Placental pericyte (primary cell): ENCODE measurements at places on chromosomes 11 and 22. TPM values are rescaled to one million over a fixed set of nuclear protein-coding genes. Genes with fewer than 3 reads are reported as not detected.

The DDB1 gene
- total RNA-seq, result 290 and 338 TPM in 2 replicates

The ADAMTS15 gene
- total RNA-seq, result 8.2 and 13.3 TPM in 2 replicates

The DCUN1D5 gene
- 43.5 and 91.5 TPM in 2 replicates for total RNA-seq

The OR4D5 gene
- total RNA-seq, result not detected in 2 replicates

The FIBIN gene
- 119 and 195 TPM in 2 replicates for total RNA-seq

The SULT4A1 gene
- not detected in 2 replicates for total RNA-seq

The ZDHHC13 gene
- 9.6 and 19.0 TPM in 2 replicates for total RNA-seq

The GRM5 gene
- total RNA-seq, result under 0.01 TPM in 1 of 2 replicates, not detected in the other

The LRRC32 gene
- total RNA-seq, result 14.7 and 14.9 TPM in 2 replicates

The FRMD8 gene
- total RNA-seq, result 51.4 and 72.6 TPM in 2 replicates

The OR8A1 gene
- under 0.01 TPM in 2 replicates for total RNA-seq

The PLAAT5 gene
- not detected in 2 replicates for total RNA-seq

The CCDC116 gene
- 0.14 and 0.22 TPM in 2 replicates for total RNA-seq

The CDC42EP1 gene
- total RNA-seq, result 36.8 and 37.6 TPM in 2 replicates

The LRRC4C gene
- under 0.01 TPM in 2 replicates for total RNA-seq

The TRIM49D1 gene
- not detected in 2 replicates for total RNA-seq

The DEFB108B gene
- total RNA-seq, result not detected in 2 replicates

The GLB1L2 gene
- under 0.01 TPM in 1 of 2 replicates, not detected in the other for total RNA-seq

The OR51I2 gene
- total RNA-seq, result not detected in 2 replicates

The CHRM1 gene
- total RNA-seq, result not detected in 2 replicates

The DNHD1 gene
- 6.2 and 14.0 TPM in 2 replicates for total RNA-seq

The LDHA gene
- 237 and 872 TPM in 2 replicates for total RNA-seq

The WNT11 gene
- total RNA-seq, result 0.14 and 0.22 TPM in 2 replicates

The DDX25 gene
- not detected in 2 replicates for total RNA-seq

The TRIM66 gene
- total RNA-seq, result 7.4 and 9.7 TPM in 2 replicates

The DDX10 gene
- 14.0 and 35.5 TPM in 2 replicates for total RNA-seq

The TMPRSS5 gene
- total RNA-seq, result under 0.01 and 3.7 TPM in 2 replicates

The RBMXL2 gene
- not detected in 2 replicates for total RNA-seq

The EHF gene
- 0.29 and 2.8 TPM in 2 replicates for total RNA-seq

The MAPK11 gene
- 4.2 and 10.3 TPM in 2 replicates for total RNA-seq

The ANGPTL5 gene
- not detected in 2 replicates for total RNA-seq

The AIFM3 gene
- under 0.01 and 0.22 TPM in 2 replicates for total RNA-seq

The CREB3L1 gene
- 56.9 and 68.6 TPM in 2 replicates for total RNA-seq

The EFCAB6 gene
- total RNA-seq, result 1.1 and 1.8 TPM in 2 replicates

The RAB3IL1 gene
- total RNA-seq, result 2.7 and 14.0 TPM in 2 replicates

The DENND6B gene
- total RNA-seq, result 1.7 and 3.3 TPM in 2 replicates

The GAL3ST1 gene
- total RNA-seq, result not detected in 2 replicates

The FAT3 gene
- 0.22 and 0.72 TPM in 2 replicates for total RNA-seq

The HEPN1 gene
- total RNA-seq, result not detected in 2 replicates

The MPPED2 gene
- total RNA-seq, result not detected in 2 replicates

The TMEM121B gene
- total RNA-seq, result under 0.01 TPM in 1 of 2 replicates, not detected in the other

The LRRC74B gene
- total RNA-seq, result 0.14 TPM in 1 of 2 replicates, not detected in the other

The OR52I2 gene
- not detected in 2 replicates for total RNA-seq

The ANO1 gene
- 1.3 TPM in 1 of 2 replicates, not detected in the other for total RNA-seq

The C22orf15 gene
- total RNA-seq, result 0.44 and 0.86 TPM in 2 replicates

The GTSE1 gene
- 0.66 and 26.3 TPM in 2 replicates for total RNA-seq

The OR1S1 gene
- not detected in 2 replicates for total RNA-seq

The SPECC1L gene
- 29.5 and 31.8 TPM in 2 replicates for total RNA-seq

The TSKU gene
- total RNA-seq, result 35.8 and 39.4 TPM in 2 replicates

The MUC6 gene
- total RNA-seq, result not detected in 2 replicates

The GRIK4 gene
- 0.22 and 0.29 TPM in 2 replicates for total RNA-seq

The ADAMTS8 gene
- total RNA-seq, result under 0.01 TPM in 1 of 2 replicates, not detected in the other

The NRXN2 gene
- total RNA-seq, result 0.44 and 8.4 TPM in 2 replicates

The FAM111B gene
- total RNA-seq, result under 0.01 and 11.5 TPM in 2 replicates

The PDHX gene
- total RNA-seq, result 46.7 and 65.7 TPM in 2 replicates

The MFRP gene
- total RNA-seq, result not detected in 2 replicates

The OR52A1 gene
- not detected in 2 replicates for total RNA-seq

The CCS gene
- 23.6 and 32.2 TPM in 2 replicates for total RNA-seq

The CD3E gene
- total RNA-seq, result not detected in 2 replicates
